ENCODE measurements at places on chromosomes 7 and 10.

DNA sequence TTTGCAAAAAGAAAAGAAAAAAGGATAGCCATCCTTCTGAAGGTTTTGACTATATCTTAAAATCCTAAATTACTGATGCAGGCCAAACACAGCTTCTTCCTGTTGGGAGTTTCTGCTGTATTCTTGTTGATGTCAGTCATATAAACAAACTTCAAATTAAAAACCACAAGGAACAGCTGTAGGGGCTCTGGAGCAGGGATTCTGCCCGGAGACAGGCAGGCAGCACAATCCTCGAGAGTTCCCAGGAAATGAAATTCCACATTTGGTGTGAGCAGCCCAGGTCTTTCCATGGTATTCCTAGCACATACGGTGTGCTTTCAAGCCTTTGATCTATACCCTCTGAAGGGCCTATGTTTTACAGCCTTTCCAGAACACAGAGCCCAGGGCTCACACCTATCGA, 43.2 kb downstream of the INSYN2A start:
- no peak for DNase-seq

- DNase-seq, result no peak
These were observed 45.5 kb downstream of the STEAP1B start for GRCh38 chr7:22454446-22454845.

GRCh38 chr10:76892766-76893479, 744.7 kb downstream of the KCNMA1 start:
- DNase-seq, result no peak

- DNase-seq, result no peak
These were observed 25.9 kb downstream of the LMOD2 start for GRCh38 chr7:123681561-123681960.

DNA sequence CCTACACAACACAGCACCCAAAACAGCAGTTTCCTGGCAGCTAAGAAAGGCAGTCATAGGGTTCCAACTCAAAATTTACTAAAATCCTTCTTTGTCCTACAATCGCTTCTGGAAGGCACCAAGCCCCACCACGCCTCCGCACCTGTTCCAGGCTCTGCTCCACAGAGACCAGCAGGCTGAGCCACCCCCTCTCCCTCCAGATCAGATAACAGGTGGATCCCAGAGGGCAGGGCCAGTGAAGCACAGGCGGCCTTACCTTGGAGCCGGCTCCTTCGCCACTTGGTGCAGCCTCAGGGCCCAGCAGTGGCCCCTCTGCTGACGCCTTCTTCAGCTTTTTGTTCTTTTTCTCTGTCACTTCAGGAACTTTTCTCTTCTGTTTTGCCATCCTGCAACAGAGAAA, 33.0 kb downstream of the ZFAND2A start:
- DNase-seq, result no peak

DNA sequence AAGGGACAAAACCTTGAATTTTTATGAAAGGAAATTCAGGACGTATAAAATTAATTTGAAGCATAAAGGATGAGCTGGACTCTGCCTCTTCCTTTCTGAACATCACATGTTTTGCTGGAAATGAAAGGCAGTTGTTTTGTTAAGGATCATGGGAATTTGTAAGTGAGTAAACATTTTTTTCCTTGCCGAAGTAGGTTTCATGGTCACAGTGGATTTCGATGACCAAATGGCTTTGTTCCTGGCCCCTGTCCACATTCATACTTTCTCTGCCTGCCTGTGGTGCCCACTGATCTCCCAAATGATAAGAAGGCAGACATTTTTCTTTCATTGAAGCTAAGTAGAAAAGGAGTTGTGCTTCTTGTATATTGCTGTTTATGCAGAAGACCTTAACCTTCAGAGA, 104.2 kb downstream of the ARID5B start:
- no peak for DNase-seq

- DNase-seq, result no peak
These were observed 196.5 kb upstream of the DGKB start for GRCh38 chr7:15099074-15099473.

DNA sequence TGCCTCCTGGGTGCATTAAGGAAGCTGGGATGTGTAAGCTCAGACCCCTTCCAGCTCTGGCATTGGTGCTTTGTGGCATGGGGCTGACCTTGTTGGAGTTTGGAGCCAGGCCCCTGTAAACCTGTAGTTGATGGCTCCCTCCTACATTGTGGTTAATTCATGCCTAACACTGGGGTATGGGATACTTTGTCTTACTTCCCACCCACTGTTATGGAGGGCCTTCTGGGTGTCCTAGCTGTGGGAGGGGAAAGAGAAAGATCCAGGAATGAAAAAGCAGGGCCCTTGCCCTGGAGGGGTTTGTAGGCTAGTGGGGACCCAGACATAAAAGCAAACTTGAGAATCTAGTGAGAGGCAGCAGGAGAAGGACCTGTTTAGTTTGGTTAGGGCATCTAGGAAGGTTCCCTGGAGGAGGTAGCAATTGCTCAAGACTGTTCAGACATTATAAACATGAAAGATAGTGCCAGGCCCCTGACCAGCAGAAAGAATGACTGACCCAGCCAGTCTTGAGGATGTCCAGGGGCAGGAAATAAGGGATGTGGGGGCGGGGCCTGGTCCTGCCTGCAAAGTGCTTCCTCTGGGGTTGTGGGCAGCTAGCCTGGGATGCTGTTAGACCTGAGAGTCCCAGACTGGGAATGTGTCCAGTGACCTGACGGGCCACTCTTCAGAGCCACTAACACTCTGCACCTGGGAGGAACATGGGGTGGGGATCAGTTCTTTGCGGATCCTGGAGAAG, 6.6 kb downstream of the ADAMTS14 start:
- no peak for DNase-seq

GRCh38 chr7:66265566-66265965, 60.4 kb downstream of the TPST1 start:
- no peak for DNase-seq

- no peak for DNase-seq
These were observed 96.0 kb downstream of the OR13A1 start for GRCh38 chr10:45219416-45219815.

GRCh38 chr7:4074994-4075393, 607.1 kb upstream of the FOXK1 start:
- DNase-seq, result no peak

- DNase-seq, result no peak
These were observed 10.7 kb downstream of the FGL2 start for GRCh38 chr7:77188731-77189437.

DNA sequence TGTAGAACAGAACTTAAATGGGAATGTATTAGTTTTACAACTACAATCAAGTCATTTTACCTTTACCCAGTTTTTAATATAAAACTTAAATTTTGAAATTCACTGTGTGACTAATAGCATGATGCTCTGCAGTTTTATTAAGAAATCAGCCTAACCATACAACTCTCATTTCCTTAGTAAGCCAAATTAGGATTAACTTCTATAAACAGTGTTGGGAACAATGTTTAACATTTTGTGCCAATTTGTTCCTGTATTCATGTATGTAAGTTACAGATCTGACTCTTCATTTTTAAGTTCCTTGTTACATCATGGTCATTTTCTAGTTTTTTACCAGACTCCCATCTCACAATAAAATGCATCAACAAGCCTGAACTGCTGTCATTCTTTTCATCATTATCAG, 209.8 kb downstream of the ZEB1 start:
- no peak for DNase-seq

DNA sequence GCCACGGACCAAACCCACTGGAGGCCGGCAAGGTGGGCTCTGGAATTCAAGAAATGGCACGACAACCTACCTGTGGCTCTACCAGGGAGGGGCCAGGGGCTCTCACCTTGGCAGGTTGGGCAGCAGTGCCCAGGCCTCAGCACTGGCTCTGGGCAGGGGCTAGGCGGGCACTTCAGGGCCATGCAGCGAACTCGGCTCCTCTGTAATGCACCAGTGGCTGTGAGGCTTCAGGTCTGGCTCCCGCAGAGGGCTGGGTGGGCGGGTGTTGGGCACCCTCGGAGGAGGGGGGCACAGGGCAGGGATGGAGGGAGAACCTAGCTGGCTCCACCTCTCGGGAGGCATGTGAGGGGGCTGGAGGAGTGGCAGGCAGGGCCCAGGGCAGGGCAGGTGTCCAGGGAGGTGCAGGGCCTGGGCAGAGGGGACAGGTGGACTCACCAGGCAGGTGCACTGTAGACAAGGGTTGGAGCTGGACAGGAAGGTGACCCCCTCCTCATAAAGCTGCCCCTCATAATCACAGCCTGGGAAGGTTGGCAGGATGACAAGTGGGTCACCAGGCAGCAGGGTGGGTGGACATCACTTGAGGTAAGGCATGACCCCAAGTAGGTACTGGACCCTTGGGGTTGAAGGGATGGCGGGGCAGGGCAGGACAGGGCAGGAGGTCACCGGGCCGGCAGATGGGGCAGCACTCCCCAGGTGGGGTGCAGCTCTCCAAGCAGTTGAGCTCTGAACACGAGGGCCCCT, 6.7 kb downstream of the KCP start:
- DNase-seq, result no peak

- no peak for DNase-seq
These were observed 5.9 kb upstream of the FFAR4 start for GRCh38 chr10:93560541-93560940.

DNA sequence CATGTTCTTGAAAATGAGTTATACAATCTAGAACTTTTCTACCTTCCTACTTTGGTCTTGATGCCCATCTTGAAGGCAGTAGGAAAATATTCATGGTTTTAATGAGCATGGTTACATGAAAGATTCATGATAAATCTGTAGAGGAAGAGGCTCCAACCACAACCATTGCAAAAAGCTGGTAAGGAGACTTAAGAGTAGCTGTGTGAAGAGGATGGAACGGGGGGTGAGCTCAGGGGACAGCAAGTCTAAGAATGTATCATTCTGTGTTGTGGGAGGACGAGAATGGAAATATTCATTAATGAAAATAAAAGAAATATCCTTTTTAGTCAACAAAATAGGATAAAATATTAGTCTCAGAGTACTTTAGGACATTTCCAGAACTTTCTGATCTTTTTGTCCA, 81.1 kb downstream of the BMPER start:
- DNase-seq, result no peak

- no peak for DNase-seq
These were observed 128.4 kb downstream of the ABCA13 start for GRCh38 chr7:48299580-48300169.

DNA sequence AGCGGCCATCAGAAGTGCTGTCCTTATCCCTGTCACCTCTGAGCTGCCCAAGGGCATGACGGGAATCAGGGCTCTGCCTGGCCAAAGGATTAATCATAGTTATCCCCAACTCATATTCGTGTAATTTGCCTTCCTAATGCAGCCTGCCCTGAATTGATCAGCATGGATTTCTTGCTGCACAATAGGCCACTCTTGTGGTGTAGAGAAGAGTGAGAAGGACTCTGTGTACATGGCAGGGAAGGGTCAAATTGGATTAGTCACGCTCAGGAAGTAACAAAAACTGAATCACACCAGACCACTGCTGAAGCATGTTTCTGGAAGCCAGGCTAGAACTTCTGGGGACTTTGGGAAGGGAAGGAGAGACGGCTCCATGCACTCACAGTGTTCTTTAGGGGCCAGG, 227.0 kb downstream of the BUB3 start:
- DNase-seq, result no peak

GRCh38 chr7:74217455-74218342, 7.9 kb downstream of the LAT2 start:
- DNase-seq, result no peak

GRCh38 chr7:109402107-109402506, 832.4 kb downstream of the DNAJB9 start:
- no peak for DNase-seq

- DNase-seq, result no peak
These were observed 91.4 kb upstream of the CAV2 start for GRCh38 chr7:116408166-116408565.

DNA sequence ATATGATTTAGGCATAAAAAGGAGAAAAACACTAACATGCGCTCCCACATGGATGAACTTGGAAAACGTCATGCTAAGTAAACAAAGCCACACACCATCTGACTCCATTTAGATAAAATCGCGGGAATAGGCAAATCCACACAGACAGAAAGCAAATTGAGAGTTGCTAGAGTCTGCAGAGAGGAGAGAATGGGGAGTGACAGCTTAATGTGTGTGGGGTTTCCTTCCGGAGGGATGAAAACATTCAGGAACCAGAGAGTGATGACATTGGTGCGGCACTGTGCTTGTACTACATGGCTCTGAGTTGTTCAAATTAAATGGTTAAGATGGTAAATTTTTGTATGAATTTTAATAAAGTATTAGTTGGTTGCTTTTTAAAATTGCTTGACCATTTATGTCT, 482.9 kb upstream of the AKR1E2 start:
- DNase-seq, result no peak

GRCh38 chr7:12607134-12607533, 36.6 kb downstream of the SCIN start:
- DNase-seq, result peak; percentile 37

DNA sequence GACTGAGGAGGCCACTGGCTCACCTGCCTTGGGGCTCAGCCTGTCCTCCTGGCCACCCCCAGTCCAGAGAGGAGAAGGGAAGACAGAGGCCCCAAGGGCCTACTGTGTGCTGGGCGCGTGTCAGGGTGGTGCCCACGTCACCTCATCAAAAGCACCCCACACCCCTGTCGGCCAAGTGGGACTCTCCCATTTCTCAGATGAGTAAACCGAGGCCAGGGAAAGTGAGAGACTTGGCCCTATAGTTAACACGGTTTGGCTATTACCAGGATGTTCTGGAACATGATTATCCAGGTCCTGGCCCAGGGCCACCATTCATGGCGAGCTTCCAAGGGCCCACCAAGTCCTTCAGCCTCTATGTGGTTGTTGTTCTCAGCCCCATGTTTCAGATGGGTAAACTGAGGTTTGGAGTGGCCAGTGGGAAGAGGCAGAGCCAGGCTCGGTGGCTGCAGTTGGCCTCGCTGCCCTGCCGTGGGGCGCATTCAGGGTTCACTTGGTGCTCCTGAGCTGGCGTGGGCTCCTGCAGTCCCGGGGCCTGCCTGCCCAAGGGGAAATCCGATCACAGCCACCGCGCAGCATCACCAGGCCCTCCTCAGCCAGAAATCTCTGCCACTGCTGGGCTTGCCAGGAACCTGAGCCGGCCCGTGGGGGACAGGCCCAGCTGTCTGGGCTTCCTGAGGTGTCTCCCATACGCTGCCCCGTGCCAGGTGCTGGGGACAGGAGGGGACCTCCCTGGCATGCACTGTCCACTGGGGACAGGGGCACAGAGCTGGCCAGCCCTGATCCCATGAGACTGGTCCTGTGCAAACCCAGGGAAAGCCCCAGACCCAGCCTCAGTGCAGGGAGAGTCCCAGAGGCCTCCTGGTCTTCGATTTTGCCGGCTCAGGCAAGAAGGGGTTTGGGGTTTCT, 117.7 kb upstream of the TNRC18 start:
- DNase-seq, result no peak

DNA sequence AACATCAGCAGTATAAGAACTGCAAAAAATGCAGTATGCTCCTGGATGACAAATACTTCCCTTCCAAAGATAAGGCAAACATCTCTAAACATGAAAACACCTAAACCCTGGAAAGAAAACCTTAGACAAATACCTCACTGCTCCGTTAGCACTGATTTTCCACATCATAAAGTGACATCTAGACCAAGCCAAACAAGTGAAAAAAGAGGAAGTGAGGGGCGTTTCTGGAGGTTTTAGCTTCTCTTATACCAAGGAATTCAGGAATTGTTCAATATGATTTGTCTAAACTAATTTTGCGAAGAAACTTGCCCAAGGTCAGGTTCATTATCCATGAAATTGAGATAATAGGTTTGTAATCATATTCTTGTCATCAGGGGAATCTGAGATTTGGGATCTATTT, 279.7 kb downstream of the ADRA2A start:
- no peak for DNase-seq

GRCh38 chr7:157090485-157091165, 48.1 kb upstream of the UBE3C start:
- DNase-seq, result no peak

Data from NCI-H187 (cell line).